ENCODE measurements at places on chromosomes 6 and 20. TPM values are rescaled to one million over a fixed set of nuclear protein-coding genes. Genes with fewer than 3 reads are reported as not detected.

The FAM184A gene
- 0.31 TPM for total RNA-seq

The KIF25 gene
- total RNA-seq, result not detected

The PDCD2 gene
- total RNA-seq, result 62.3 TPM

The EDN1 gene
- not detected for total RNA-seq

The PLA2G7 gene
- total RNA-seq, result not detected

The ZBTB46 gene
- 1.00 TPM for total RNA-seq

The IMPG1 gene
- total RNA-seq, result not detected

The BPIFA1 gene
- total RNA-seq, result not detected

The SEMG1 gene
- not detected for total RNA-seq

The PHACTR1 gene
- total RNA-seq, result 74.9 TPM

The TMEM170B gene
- 1.4 TPM for total RNA-seq

The PBOV1 gene
- total RNA-seq, result not detected

The FERMT1 gene
- not detected for total RNA-seq

The THBD gene
- 0.93 TPM for total RNA-seq

The BMP6 gene
- not detected for total RNA-seq

The FITM2 gene
- 4.5 TPM for total RNA-seq

The TFAP2A gene
- total RNA-seq, result 51.6 TPM

The RAMACL gene
- 2.0 TPM for total RNA-seq

The ACTL10 gene
- 2.4 TPM for total RNA-seq

The C6orf58 gene
- 2.2 TPM for total RNA-seq

The ZHX3 gene
- 16.4 TPM for total RNA-seq

The WFDC5 gene
- not detected for total RNA-seq

The PHACTR3 gene
- total RNA-seq, result 0.36 TPM

The PAK5 gene
- not detected for total RNA-seq

The SLC22A1 gene
- 0.33 TPM for total RNA-seq

The GRM4 gene
- total RNA-seq, result under 0.01 TPM

The CTCFL gene
- total RNA-seq, result not detected

The NCR2 gene
- not detected for total RNA-seq

The KHDC1L gene
- not detected for total RNA-seq

The HMGCLL1 gene
- total RNA-seq, result not detected

The TMEM74B gene
- not detected for total RNA-seq

The PNLDC1 gene
- not detected for total RNA-seq

The HTR1E gene
- not detected for total RNA-seq

The NRSN1 gene
- total RNA-seq, result not detected

The TMEM244 gene
- not detected for total RNA-seq

The TEAD3 gene
- total RNA-seq, result 4.1 TPM

The FAM120B gene
- total RNA-seq, result 10.7 TPM

The CALHM6 gene
- total RNA-seq, result 0.34 TPM

Data from melanocyte of skin (primary cell).